ENCODE measurements at places on chromosomes 5 and 9. TPM values are rescaled to one million over a fixed set of nuclear protein-coding genes. Genes with fewer than 3 reads are reported as not detected.

- no peaks in the 10 kb centered on the region for H3K27me3 ChIP-seq
- H3K4me3 ChIP-seq = no peak overlapping the region
- no peak overlapping the region for H3K27ac ChIP-seq
- no peaks in the 10 kb centered on the region for H3K36me3 ChIP-seq
- no peak for DNase-seq
Observed at GRCh38 chr9:97418880-97419279, 7.0 kb downstream of the TDRD7 start.

DNA sequence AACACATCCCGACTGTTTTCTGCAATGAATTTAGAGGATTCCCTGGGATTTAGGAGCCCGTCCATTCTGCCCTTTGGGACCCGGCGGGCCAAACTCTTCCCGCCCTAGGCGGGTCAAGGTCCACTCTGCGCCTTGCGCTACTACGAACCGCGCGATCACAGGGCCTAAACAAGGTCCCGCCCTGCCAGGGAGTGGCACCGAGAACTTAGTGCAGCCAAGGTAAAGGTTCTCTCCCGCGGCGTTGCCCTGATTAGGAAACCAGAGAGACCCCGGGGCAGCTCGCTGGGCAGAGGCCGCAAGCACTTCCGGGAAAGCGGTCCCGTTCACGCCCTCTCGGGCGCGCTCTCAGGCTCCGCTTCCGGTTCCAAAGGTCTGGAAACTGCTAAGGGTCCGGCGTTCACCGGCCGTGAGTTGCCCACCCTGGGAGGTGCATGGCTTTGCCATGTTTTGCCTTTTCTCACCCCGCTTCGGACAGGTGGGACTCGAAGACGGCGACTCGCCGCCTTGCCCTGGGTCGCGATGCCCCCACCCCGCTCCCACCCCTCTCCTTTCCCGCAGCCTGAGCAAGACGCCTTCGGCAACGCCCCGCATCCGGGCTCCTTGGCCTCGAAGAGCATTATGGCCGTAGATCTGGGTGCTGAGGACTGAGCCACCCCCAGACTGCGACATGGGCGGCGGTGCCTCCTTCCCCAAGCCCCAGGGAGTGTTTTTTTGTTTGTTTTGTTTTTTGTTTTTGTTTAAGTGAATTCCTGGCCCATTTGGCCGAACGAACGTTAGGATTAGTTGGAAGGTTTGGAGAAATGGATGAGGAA, 23.4 kb downstream of the HNRNPK start:
- no peak for DNase-seq
- no peaks in the 10 kb centered on the region for H3K36me3 ChIP-seq
- no peak overlapping the region for H3K27ac ChIP-seq
- no peaks in the 10 kb centered on the region for H3K4me1 ChIP-seq

The SLC6A7 gene
- total RNA-seq = not detected

DNA sequence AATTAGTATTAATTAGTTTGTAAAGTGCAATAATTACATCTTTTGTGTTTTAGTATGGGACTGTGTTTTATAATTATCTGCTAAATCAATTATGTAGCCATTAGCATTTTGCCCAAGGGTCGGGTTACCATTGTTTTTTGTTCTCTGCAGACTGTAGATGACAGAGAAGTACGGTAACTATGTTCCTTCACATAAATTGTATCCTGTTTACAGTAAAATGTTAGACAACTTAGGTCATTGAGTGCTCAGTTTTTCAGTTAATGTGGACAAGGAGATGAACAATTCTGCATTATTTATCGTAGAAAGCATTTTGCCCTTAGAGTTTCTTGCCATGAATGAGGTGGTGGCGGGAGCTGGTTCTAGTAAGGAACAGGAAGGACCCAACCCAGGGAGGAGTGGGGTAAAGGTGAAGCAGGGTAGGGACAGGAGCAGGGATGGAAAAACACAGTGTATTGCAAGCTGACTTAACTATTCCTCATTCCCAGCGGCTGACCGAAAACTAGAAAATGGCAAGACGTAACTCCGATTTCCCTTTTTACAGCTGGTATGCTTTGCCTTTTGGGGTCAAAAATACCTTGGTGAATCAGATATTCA, 243.7 kb upstream of the SLC24A2 start:
- H3K4me3 ChIP-seq = no peak overlapping the region
- H3K36me3 ChIP-seq = peaks cover 5% of the 10 kb centered on the region
- no peak for DNase-seq
- no peaks in the 10 kb centered on the region for H3K27me3 ChIP-seq

- no peak for DNase-seq
- H3K27me3 ChIP-seq = peaks cover 55% of the 10 kb centered on the region
- H3K36me3 ChIP-seq = no peaks in the 10 kb centered on the region
- H3K27ac ChIP-seq = no peak overlapping the region
- H3K4me3 ChIP-seq = no peak overlapping the region
Observed at GRCh38 chr5:1669276-1670155, 130.1 kb downstream of the MRPL36 start.

The MZB1 gene
- not detected for total RNA-seq

GRCh38 chr9:85876628-85877027, 64.3 kb upstream of the NAA35 start:
- no peak overlapping the region for H3K27ac ChIP-seq
- H3K27me3 ChIP-seq = no peaks in the 10 kb centered on the region
- no peaks in the 10 kb centered on the region for H3K4me1 ChIP-seq
- H3K36me3 ChIP-seq = no peaks in the 10 kb centered on the region
- no peak overlapping the region for H3K4me3 ChIP-seq

The GGTA1 gene
- total RNA-seq = not detected

GRCh38 chr5:103286622-103287021, 28.1 kb downstream of the MACIR start:
- no peak overlapping the region for H3K4me3 ChIP-seq
- H3K4me1 ChIP-seq = no peaks in the 10 kb centered on the region
- H3K36me3 ChIP-seq = no peaks in the 10 kb centered on the region
- no peak overlapping the region for H3K27ac ChIP-seq

The MEIKIN gene
- total RNA-seq = not detected

The IFNA13 gene
- not detected for total RNA-seq

DNA sequence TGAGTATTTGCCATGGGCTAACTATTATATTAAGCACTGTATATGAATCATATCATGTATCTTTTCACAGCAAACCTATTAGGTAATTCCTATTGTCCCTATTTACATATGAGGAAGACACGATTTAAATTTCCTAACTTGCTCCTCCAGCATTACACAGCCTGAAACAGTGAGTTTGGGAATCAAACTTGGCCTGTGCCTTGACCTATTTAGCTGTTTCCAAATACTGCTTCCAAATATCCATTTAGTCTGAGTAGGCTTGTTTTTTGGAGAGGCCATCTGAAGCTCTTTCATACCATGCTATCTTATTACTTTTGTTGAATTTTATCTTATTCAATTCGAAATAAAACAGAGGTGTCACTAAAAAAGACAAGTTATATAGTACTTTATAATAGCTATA, 447.3 kb upstream of the MPDZ start:
- no peaks in the 10 kb centered on the region for H3K27me3 ChIP-seq
- peaks cover 25% of the 10 kb centered on the region for H3K4me1 ChIP-seq
- no peaks in the 10 kb centered on the region for H3K36me3 ChIP-seq

The MAP1B gene
- 56.0 TPM for total RNA-seq

DNA sequence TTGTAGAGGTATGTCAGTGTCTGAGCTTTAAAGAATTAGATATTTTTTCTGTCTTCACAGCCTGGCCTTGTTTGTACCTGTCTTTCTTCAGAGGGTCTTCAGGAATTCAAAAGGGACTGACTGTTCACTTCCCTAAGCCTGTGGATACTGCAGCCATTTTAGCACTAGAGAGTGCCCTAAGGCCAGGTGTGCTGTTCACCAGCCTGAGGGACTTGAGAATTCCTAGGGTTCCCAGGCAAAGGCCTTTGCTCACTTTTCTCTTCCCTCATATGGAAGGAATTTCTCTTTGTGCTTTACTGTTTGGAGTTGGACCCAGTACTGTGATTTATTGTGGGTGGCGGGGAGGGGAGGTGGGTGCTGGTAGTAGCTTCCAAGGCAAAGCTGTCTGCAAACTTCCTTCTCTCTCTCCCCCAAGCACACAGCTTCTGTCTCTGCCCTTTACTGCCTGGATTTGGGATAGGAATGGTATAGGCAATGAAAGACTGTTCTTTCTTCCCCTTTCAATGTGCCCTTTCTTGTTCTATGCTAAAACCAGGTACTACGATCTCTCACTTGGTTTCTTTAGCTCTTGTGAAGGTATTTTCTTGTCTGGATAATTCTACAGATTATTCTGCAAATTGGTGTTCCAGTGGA, 9.7 kb upstream of the LRRC70 start:
- no peak overlapping the region for H3K27ac ChIP-seq
- DNase-seq = no peak
- no peaks in the 10 kb centered on the region for H3K4me1 ChIP-seq

DNA sequence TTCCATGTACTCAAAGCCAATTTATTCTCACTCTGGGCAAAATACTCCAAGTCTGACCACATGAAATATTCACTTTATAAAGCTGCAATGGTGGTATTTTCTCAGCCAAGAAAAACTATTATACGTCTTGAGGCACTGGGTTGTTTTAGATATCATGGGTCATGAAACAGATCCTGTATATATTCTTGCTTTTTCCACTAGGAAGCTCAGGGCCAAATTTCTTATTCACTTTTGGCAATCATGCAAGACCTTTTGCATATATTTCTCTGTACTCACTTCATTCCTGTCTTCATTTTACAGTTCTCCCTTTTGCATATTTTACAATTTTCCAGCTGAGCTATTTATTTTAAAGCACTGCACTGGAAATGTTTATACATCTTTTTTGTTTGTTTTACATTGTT, 49.8 kb downstream of the GABBR2 start:
- H3K4me3 ChIP-seq = no peak overlapping the region
- no peaks in the 10 kb centered on the region for H3K4me1 ChIP-seq
- H3K27ac ChIP-seq = no peak overlapping the region

GRCh38 chr5:131994090-131994489, 17.4 kb downstream of the ACSL6 start:
- DNase-seq = no peak
- no peaks in the 10 kb centered on the region for H3K36me3 ChIP-seq
- peaks cover 14% of the 10 kb centered on the region for H3K27me3 ChIP-seq
- no peaks in the 10 kb centered on the region for H3K4me1 ChIP-seq

The C1QTNF3 gene
- 0.49 TPM for total RNA-seq

- H3K27ac ChIP-seq = no peak overlapping the region
- H3K4me3 ChIP-seq = no peak overlapping the region
- DNase-seq = no peak
- H3K4me1 ChIP-seq = peaks cover 12% of the 10 kb centered on the region
- peaks cover 86% of the 10 kb centered on the region for H3K27me3 ChIP-seq
Observed at GRCh38 chr9:73034962-73035361, 82.1 kb upstream of the ALDH1A1 start.

- DNase-seq = no peak
- peaks cover 17% of the 10 kb centered on the region for H3K27me3 ChIP-seq
- H3K36me3 ChIP-seq = no peaks in the 10 kb centered on the region
- H3K4me3 ChIP-seq = no peak overlapping the region
- peaks cover 3% of the 10 kb centered on the region for H3K4me1 ChIP-seq
- no peak overlapping the region for H3K27ac ChIP-seq
Observed at GRCh38 chr5:15496886-15497285, 3.1 kb upstream of the FBXL7 start.

- H3K27ac ChIP-seq = peak overlapping the region; percentile 37
- no peak overlapping the region for H3K4me3 ChIP-seq
- H3K4me1 ChIP-seq = peaks cover 17% of the 10 kb centered on the region
- no peaks in the 10 kb centered on the region for H3K36me3 ChIP-seq
- peak; percentile 53 for DNase-seq
- peaks cover 5% of the 10 kb centered on the region for H3K27me3 ChIP-seq
Observed at GRCh38 chr9:122777935-122778627, 10.7 kb upstream of the OR5C1 start.

- H3K4me1 ChIP-seq = peaks cover 49% of the 10 kb centered on the region
- H3K4me3 ChIP-seq = no peak overlapping the region
- DNase-seq = peak; percentile 33
- peak overlapping the region; percentile 63 for H3K27ac ChIP-seq
Observed at GRCh38 chr5:139177809-139178588, 20.2 kb downstream of the SIL1 start.

DNA sequence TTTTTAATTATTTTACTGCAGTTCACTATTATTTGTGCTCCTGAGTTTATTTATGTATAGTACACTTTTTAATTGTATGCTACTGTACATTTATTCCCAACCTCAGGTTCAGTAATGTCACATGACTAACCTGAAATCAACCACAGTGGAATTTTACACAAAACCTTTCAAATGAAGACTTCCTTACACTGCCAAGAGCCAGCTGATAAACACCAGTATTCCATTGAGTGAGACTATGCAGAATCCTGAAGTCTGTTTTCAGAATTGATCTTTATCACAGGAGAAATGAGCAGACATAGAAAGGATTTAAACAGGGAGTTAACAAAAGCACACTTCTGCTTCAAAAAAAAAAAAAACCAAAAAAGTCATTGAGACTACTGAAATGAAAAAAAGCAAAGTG, 219.5 kb downstream of the PRR16 start:
- DNase-seq = no peak
- H3K4me1 ChIP-seq = peaks cover 10% of the 10 kb centered on the region
- no peaks in the 10 kb centered on the region for H3K36me3 ChIP-seq
- peak overlapping the region; percentile 0 for H3K27ac ChIP-seq
- H3K4me3 ChIP-seq = no peak overlapping the region
- H3K27me3 ChIP-seq = no peaks in the 10 kb centered on the region

The HMMR gene
- 29.3 TPM for total RNA-seq

The SV2C gene
- total RNA-seq = not detected

The PCDHA4 gene
- total RNA-seq = 0.16 TPM
